OCI-M1 (cell line): ENCODE measurements at places on chromosomes 12 and 14.

DNA sequence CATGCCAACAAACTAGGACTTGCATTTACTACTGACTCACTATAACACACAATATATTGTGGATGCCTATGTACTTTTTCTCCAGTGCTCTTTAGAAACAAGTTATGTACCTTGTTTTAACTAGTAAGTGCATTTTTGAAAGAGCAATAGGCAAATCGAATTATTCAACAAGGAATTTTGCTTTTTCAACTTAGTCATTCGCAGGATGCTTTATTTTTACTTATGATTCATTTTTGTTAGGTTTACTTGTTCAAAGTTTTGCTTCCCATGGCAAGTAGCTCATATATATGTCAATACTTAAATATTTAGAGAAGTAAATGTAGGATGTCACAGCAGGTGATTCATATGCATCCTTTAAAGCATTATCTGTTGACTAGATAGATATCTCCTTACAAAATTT is 149.8 kb downstream of the PELI2 start:
- no peak for DNase-seq

- DNase-seq = no peak
Measured at GRCh38 chr14:52455291-52456088, 96.8 kb downstream of the TXNDC16 start.

DNA sequence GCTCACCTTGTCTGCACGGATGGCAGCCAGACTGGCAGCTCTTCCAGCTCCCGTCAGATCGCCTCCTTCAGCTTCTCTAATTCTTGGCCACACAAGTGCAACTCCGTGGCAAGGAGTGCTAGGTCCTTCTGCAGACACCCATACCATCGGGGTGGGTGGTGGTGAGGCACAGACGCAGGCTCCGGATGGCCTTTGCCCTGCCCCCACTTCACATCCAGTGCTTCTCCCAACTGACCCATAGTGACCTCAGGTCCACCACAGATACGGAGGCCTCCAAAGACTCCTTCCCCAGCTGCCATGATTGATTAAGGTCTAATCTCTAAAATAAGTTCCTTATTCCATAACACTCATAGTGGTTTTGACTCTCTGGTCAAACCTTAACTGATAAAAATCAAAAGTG is 19.9 kb upstream of the CD27 start:
- peak; percentile 90 for DNase-seq

GRCh38 chr12:111799758-111800157 is 33.0 kb downstream of the ALDH2 start:
- DNase-seq = no peak

GRCh38 chr12:98127336-98127679 is 388.1 kb upstream of the TMPO start:
- DNase-seq = no peak

GRCh38 chr12:125683748-125684381 is 618.6 kb downstream of the AACS start:
- no peak for DNase-seq
